Inflammatory macrophage (primary cell): ENCODE measurements at places on chromosomes 11 and 22.

DNA sequence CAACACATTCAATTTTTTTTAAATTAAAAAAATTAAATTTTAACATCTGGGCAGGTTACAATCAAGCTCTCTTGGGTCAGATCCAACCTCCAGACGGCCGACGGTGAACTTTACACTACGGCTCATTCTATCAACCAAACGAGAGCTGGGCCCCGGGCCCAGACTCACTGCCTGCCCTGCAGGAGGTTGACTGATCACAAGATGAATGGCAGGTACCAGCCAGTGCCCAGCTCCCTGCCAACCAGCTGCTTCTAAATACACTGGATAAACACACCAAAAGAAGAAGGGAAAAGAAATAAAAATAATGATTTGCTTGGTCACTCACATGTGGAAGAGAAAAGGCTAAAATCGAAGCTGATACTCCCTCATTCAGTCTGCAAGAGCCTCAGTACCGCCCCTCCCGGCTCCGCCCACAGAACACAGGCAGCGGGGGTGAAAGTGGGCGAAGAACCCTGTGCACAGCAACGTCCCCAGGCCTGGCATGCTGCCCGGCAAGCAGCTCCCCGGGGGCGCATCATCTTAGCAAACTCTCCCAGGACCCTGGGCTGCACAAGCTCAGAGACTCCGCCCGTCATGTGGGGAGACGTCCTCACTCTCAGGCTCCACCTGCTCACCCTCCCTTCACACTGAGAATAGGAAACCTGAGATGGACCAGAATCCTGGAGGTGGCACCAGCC, 303.4 kb downstream of the SHANK2 start:
- no peak for DNase-seq

- DNase-seq: no peak
Measured at GRCh38 chr22:43126501-43127165, 16.1 kb downstream of the BIK start.

- DNase-seq: no peak
Measured at GRCh38 chr22:48750826-48751440, 1076.7 kb downstream of the BRD1 start.

DNA sequence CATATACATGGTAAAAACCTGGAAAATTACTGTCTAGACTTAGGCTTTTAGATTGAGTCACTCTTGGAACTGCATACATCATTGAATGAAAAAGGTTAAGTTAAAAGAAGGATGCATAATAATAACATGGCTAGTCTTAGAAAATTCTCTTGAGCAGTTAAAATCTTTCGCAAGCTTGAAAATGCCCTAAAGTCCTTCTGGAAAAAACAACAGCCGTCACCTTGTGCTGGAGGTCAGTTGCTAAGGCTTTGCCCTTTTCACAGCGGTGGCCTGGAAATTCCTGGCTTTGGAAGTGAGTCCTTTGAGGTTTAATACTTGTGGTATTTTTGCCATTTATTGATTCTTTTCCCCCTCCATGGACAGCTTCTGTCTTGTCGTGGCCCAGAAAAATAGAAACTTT, 17.4 kb upstream of the FBLN1 start:
- no peak for DNase-seq

DNA sequence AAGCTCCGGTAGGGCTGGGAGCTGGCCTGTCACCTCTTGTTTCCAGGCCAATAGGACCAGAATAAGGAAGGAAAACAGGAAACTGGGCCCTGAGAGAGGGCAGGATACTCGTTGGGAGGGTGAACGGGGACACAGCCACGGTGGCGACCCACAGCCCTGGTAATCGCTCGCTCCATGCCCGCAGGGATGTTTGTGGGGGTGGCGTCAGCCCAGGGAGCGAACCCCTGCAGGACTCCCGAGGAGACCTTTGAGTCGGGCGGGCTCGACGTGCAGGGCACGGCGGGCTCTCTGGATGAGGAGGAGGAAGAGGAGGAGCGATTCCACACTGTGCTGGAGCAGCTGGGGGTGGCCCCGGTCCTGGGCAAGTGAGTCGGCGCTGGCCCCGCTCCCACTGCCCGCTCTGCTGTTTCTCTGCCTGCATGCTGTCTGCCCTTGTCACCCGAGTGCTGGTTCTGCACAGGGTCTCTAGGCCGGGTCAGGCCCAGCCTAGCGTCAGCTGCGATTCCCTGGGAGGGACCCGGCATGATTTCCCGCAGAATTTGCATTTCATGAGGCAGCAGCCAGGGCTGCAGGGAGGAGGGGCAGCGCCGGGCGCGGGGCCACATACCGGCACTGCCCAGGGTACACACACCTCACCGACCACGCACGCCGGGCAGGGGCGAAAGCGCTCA, 1.6 kb downstream of the CRACR2B start:
- no peak for DNase-seq

DNA sequence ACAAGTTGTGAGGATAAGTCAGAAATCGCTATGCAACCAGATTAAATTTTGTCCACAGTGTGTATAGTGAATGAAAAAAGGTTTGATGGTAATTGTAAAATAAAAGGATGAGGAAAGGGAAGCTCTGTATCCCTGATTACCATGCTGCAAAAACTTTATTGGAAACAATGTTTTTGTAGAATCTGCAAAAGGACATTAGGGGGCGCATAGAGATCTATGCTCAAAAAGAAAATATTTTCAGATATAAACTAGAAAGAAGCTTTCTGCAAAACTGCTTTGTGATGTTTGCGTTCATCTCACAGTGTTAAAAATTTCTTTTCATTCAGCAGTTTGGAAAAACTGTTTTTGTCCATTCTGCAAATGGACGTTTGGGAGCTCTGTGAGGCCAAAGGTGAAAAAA, 390.5 kb downstream of the OR4C45 start:
- DNase-seq: no peak

DNA sequence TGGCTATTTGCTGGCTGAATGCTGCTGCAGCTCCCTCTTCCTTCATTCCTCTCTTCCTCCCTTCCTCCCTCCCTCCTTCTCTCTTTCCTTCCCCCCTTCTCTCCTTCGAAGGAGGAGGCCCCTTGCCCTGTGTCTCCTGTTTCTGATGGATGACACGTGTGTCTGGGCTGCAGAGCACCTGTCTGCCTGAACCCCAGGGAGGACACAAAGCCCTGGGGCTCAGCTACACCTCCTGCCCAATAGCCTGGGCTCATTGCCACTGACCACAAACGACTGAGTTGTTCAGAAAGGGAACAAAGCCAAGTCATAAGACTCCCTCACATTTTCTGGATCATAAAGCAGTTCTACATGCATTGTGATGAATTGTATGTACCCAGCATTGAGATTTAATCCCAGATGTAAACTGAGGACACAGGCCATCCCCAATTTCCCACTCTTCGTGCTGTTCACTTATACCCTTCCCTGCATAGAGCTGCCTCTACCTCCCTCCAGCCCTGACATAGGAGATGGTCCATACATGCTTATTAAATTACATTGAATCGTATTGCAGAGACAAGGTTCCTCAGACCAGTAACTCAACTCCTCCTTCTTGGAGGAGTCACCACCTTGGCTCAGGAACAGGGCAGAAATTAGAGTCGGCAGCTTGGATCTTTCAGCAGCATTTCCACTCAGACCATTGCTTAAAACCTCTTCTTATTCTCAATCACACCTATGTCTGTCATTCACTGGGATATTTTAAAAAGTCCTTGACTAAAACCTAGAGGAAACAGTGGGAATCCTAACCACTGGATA, 1.2 kb downstream of the CSRP3 start:
- no peak for DNase-seq

GRCh38 chr22:42366806-42367581, 65.2 kb downstream of the NFAM1 start:
- DNase-seq: no peak

DNA sequence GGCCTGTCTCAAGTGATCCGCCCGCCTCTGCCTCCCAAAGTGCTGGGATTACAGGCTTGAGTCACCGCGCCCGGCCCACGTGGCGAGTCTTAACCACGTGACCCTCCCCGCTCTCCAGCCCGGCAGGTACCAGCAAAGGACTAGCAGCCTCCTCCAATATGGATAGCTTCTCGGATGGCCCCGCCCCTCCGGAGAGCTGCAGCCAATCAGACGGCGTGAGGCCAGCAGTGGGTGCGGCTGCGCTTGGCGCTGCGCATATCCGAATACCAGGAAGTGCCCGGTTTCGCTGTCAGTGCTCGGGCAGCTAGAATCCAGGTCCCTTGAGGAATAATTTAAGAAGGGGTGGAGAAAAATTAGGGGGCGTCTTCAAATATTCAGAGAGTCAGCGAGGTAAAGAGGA, 14.7 kb upstream of the PISD start:
- peak; percentile 95 for DNase-seq

GRCh38 chr11:78020246-78020645, 2.8 kb downstream of the KCTD14 start:
- no peak for DNase-seq

- peak; percentile 7 for DNase-seq
Measured at GRCh38 chr11:124867700-124868099, 2.5 kb downstream of the ROBO3 start.

DNA sequence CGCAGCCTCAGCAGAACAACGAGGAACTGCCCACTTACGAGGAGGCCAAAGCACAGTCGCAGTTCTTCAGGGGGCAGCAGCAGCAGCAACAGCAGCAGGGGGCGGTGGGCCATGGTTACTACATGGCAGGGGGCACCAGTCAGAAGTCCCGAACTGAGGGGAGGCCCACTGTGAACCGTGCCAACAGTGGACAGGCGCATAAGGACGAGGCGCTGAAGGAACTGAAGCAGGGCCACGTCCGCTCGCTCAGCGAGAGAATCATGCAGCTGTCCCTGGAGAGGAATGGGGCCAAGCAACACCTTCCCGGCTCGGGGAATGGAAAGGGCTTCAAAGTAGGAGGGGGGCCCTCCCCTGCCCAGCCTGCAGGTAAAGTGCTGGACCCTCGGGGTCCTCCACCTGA, 31.6 kb downstream of the AMOTL1 start:
- DNase-seq: no peak

DNA sequence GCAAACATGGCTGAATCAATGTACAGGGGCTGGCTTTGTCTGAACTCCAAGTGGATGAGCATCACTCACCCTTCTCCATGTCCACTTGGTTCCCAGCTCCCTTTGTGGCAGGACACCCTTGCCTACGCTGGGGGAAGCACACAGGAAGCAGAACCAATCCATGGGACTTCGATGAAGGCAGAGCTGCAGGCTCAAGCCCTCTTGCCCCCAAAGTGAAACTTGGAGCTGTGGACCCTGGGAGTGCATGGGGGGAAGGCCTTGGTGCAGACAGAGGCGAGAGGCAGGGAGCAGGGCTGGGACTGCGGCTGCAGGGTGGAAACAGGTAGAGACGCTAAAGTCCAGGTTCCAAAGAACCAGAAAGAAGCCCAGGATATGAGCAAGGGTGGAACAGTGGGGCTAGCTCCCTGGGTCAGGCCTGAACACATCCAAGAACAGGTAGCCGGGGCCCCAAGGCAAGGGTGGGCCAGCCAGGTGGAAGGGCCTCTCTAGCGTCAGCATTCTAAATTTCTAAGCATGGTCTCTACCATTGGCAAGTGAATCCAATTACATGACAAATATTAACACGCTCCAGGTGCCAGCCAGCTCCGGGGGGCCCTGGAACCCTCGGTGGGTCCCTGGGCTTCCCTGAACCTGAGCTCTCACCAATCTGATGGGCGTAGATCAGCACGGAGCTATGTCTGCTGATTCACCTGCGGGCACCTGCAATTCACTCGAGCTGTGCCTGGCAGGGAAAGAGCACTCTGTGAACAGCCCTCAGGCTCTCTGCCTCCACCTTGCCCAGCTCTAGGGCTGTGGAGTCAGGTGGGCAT, 532.8 kb downstream of the BRD1 start:
- DNase-seq: no peak

- no peak for DNase-seq
Measured at GRCh38 chr11:62391642-62392425, 27.0 kb upstream of the SCGB1A1 start.

- no peak for DNase-seq
Measured at GRCh38 chr11:2588809-2589537, 110.8 kb downstream of the KCNQ1OT1 start.

GRCh38 chr22:48476577-48476976, 1351.1 kb downstream of the BRD1 start:
- DNase-seq: no peak

GRCh38 chr11:121578251-121578976, 125.6 kb upstream of the SORL1-AS1 start:
- DNase-seq: peak; percentile 89

DNA sequence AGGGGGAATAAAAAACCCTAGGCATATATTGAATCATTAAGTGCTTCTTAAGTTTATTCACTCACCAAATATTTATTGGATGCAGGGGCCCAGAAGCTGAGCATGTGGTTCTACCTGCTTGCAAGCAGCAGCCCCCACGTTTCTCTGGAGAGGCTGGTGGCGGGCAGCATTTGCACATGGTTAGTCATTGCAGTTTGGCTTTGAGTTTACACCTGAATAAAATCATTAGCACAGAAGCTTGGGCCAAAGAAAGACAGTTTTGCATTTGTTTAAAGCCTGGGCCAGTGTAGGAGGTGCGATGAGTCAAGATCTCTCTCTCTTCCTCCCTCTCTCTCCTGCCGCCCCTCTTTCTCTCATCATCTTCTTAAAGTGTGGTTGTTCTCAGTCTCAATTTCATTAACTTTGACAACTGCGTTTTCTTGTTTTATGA, 72.6 kb downstream of the C22orf31 start:
- no peak for DNase-seq

DNA sequence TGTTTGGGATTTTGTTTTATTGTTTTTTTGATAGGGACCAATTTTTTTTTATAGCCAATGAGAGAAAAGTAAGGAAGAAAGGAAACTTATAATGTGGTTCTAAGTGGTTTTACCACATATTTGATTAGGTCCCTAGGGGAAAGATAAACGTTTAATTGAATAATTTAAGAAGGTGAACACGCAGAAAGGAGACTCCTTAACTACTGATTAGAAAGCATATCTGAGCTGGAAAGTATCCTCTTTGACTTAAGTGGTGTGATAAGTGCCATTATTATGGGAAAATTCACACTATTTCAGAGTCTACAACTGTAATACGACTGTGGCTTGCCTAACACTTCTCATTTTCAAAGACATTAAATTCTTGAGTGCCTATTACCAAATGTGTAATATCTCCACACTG, 106.5 kb upstream of the GRAMD1B start:
- DNase-seq: no peak

DNA sequence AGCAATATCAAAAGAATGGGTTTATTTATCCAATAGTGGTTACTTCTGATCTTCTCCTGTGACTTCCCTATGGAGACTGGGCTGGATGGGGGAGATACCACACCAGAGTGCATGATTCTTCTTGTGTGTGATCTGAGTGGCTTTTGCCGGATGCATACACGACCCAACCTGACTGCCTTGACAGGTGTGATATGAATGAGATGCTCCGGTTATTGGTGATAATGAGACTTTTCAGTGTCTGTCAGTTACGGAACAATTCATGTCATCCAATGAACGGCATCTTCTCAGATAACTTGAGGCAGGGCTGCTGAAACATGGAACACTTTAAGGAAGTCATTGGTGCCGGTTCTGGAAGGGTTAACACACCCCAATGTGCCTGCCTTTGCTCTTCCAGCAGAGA, 17.7 kb downstream of the FJX1 start:
- DNase-seq: no peak

- DNase-seq: no peak
Measured at GRCh38 chr11:46181843-46182424, 60.7 kb upstream of the PHF21A start.

GRCh38 chr11:64448599-64449380, 89.8 kb downstream of the RPS6KA4 start:
- DNase-seq: peak; percentile 87

DNA sequence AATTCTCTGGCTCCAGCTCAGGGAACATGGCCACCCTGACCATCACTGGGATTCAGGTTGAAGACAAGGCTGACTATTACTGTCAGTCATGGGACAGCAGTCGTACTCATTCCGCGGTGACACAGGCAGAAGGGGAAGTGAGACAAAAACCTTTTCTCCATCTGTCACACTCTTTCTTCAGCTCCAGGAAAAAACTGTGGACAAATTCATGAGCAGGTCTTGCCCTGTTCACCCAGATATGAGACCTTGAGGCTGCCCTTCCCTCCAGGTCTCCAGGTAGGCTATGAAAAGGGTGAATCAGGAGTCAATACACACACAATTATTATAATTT, 39.4 kb upstream of the GGTLC2 start:
- peak; percentile 5 for DNase-seq
